HEK293T (cell line): ENCODE measurements at places on chromosomes 12 and 14.

DNA sequence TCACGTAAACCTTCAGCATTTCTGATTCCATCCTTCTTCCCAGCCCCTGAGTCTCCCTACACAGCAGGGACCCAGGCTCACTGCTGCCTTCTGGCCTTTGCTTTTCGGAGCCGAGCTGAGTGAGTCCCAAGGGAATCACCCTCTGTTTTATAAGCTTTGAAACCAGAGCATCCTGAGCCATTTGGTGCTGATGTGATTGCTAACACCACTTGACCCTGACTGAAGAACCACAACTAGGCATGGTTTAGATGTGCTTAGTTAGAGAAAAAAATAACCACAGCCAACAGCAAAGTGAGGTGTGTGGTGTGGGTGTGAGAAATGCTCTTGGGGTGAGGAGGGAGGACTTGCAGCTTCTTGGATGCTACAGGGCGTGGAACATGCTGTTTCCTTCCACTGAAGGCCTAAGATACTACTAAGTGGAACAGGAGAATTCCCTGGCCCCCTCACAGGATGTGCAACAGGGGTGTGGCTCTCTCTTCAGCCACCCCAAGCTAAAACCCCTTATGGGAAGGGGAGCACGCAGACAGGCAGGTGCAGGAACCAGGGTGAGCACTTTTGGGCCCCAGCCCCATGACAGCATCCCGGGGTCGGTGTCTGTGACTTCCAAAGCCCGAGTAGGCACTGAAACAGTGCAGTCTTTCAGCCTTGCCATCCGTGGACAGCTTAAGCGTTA is at the start of gene TC2N:
TC2N (minus strand) TSS at position 221 of the 673 bp plus-strand sequence. CDS start 53,767 bp downstream, outside the sequence.
- no peak for DNase-seq

DNA sequence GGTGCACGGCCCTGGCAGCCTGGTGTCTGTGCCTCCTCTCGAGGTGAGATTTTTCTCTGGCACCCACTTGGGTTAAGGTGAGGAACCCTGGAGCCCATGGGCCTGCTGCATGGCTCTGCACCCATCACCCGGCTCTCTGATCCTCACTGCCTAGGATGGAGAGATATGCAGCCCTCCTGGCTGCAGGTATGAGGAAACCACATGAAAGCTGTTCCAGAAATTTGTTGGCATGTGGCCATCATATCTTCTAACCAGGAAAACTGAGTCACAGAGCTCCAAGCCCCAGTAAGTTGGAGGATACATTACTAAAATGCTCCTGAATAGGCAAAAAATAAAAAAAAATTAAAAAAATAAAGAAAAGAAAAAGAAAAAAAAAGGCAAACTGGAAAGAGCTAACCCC is 39.3 kb upstream of the DDX11 start:
- DNase-seq = no peak

DNA sequence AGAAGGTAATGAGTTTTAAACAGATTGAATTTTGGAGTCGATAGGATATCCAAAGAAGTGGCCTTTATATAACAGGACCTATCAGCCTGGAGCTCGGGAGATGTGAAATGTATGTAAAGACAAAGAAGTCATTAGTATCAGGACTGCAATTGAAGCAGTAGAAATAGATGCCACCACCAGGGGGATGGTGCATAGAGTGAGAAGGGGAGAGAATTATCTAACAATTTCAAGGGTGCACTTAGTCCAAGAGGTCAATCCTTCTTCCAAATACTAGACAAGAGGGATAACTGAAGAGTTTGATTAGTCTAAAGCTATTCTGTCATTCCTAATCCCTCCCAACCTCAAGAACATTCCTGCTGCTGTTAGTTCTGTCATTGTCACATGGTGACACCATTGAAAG is 127.8 kb downstream of the CFAP54 start:
- no peak for DNase-seq

- DNase-seq = no peak
Observed at GRCh38 chr14:60002819-60003492, 83.0 kb downstream of the LRRC9 start.

- no peak for DNase-seq
Observed at GRCh38 chr12:130973906-130974305, 20.2 kb downstream of the ADGRD1 start.

- DNase-seq = no peak
Observed at GRCh38 chr14:61109288-61109687, 128.2 kb downstream of the SLC38A6 start.

DNA sequence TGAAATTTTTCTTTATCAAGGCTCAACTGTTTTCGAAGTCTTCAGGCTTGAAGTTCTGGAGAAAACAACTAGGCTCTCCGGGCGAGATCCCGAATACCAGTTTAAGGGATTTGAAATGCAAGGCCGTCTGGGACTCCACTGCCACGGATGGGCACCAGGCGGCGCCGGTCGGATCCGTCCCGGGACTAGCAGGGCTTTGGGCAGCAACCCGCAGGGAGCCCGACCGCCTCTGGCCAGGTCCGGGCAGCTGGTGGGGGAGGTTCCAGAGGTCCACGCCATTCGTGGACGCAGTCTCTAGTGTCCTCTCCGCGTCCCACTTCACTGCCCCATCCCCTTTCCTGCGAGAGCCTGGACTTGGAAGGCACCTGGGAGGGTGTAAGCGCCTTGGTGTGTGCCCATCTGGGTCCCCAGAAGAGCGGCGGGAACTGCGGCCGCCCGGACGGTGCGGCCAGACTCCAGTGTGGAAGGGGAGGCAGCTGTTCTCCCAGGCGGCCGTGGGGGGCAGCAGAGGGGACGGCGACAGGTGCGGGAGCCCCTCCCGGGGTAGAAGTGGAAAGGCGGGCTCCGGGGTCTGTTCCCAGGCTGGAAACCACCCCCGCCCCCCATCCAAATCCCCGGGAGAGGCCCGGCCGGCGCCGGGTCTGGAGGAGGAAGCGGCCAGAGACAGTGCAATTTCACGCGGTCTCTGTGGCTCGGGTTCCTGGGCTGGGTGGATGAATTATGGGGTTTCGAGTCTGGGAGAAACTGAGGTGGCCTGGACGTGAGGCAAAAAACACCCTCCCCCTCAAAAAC is 838 bp upstream of the ERBB3 start:
- DNase-seq = peak; percentile 82

DNA sequence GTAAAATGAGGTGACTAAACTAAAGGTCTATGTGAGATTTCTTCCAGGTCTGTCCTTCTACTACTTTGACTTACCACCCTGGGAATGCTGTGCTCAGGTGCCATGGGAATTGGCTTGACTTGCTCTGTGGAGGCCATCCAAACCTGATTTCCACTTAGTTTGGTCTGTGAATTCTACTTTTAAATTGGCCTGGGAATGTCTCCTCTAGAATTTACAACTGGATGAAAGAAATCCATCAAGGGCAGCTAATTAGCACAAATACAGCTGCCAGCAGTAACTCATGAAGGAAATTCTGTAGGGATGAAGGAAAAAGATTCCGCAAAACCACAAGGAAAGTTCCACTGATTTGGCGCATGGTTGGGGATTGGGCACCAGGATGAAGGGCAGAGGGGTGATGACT is 31.7 kb upstream of the FRMD6 start:
- DNase-seq = no peak

DNA sequence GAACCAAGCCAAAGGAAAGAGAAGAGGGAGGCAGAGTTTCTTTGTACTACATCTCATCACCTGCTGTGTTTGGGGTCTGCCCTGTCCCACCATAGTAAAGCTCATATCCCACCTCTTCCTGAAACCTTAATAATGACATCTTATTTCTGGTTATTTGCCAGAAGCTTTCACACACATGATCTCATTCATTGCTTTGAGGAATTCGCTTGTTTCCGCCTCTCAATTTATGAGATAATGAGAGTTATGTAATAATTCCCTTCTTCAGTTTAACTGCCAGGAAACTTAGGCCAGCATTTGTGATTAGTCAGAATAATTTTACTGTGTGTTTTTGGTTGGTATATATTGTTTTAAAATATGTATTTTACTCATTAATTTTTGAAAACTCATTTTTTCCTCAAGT is 205.2 kb downstream of the CACNA1C start:
- no peak for DNase-seq

- DNase-seq = no peak
Observed at GRCh38 chr14:91029456-91030217, 30.8 kb downstream of the RPS6KA5 start.

GRCh38 chr14:53360829-53361228 is 207.7 kb upstream of the DDHD1 start:
- no peak for DNase-seq

DNA sequence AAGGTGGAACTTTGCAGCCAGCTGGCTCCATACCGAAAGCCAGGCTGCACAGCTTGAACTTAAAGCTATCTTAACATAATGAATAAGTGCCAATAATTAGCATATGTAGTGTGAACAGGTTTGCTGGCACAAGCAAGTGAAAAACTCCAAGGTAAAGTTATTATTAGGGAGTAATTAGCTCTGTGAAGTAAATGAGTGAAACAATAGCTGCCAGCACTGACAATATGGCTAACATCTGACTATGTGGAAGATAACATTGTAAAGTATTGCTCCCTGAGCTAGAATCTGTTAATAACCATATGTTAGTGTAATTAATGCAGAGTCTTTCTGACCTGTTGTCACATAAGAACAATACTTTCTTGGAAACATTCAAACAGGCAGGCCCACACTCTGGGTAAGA is 246.4 kb downstream of the SOX5 start:
- DNase-seq = no peak

DNA sequence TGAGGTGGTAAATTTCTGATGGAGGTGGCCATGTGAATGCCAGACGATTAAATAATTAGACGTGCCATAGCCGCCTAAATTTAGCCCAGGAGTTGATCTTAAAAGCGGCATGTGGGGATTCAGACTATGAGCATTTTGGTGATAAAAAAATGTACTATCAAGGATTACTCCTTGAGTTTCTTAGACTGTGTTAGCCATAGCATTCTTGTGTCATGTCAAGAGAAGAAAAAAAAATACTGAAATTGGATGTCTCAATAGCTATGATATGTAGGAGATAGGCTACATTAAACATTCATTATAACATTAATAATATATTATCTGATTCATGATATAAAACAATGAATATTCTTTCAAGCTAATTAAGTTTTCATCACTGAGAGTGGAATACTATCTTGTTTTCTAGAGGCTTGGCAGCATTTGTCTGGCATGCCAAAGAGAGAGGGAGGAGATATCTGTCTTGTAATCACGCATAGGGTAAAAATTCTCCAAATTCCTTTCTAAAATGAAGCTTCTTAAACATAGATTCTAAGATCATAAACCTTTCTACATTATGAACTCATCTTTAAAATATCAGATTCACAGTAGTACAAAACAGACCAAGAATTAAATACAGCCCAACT is 727.0 kb downstream of the C12orf50 start:
- DNase-seq = no peak

DNA sequence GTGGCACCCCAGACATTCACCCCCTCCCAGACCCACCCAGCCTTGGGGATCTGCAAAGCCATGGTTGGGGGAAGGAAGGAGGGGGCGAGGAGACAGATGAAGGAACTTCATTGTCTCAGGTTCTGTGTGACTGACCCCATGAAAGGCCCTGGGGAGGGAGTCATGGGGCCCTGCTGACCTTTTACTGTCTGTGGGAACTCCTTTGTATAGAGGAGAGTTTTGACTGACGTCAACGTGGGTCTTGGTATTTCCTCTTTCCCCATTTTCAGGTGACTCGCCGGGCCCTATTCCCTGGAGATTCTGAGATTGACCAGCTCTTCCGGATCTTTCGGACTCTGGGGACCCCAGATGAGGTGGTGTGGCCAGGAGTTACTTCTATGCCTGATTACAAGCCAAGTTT is 3.1 kb upstream of the RAB5B start:
- DNase-seq = no peak

GRCh38 chr12:94615260-94616181 is 34.8 kb downstream of the TMCC3 start:
- DNase-seq = peak; percentile 19

GRCh38 chr12:2284857-2285256 is 232.1 kb downstream of the CACNA1C start:
- peak; percentile 74 for DNase-seq

DNA sequence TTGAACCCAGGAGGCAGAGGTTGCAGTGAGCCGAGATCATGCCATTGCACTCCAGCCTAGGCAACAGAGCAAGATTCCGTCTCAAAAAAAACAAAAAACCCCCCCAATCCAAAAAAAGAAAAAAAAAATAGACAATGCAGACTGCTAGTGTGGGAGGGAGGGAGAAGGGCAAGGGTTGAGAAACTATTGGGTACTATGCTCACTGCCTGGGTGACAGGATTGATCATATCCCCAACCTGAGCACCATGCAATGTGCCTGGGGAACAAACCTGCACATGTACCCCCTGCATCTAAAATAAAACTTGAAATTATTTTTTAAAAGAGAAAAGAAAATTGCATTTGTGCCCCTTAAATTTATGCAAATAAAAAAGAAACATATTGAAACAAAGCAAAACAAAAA is 65.6 kb upstream of the PLEKHG3 start:
- no peak for DNase-seq

GRCh38 chr14:102212845-102213244 is 73.1 kb downstream of the WDR20 start:
- DNase-seq = no peak
